ENCODE measurements at places on chromosomes 5 and 9.

GRCh38 chr9:33449715-33450114 lies 2.3 kb upstream of the AQP3 start:
- DNase-seq, result no peak

- DNase-seq, result no peak
Observed at GRCh38 chr5:150317048-150318003, 14.6 kb upstream of the ARSI start.

GRCh38 chr9:137293482-137294090 lies 8.5 kb downstream of the NRARP start:
- DNase-seq, result no peak

GRCh38 chr5:60382716-60383115 lies 317.2 kb downstream of the DEPDC1B start:
- no peak for DNase-seq

DNA sequence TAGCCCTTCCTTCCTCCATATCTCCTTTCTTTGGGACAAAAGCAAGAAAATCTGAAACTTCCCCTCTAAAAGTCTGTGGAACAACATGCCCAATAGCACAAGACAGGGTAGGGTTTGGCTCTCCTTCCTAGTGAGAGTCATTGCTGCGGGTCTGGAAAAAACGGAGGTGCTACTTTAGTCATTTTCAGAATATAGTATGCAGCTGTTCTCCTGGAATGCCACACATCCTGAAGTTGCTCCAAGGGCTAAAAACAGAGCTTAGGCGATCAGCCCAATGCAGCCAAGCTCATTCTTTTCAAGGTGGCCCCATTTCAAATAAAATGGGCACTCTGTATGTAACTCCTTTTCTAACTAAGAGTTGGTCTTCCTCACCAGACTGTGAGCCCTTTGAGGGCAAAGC lies 39.5 kb upstream of the MYOT start:
- no peak for DNase-seq

GRCh38 chr5:153756540-153756939 lies 266.1 kb downstream of the GRIA1 start:
- no peak for DNase-seq

- no peak for DNase-seq
Observed at GRCh38 chr5:81773574-81773973, 22.7 kb upstream of the SSBP2 start.

DNA sequence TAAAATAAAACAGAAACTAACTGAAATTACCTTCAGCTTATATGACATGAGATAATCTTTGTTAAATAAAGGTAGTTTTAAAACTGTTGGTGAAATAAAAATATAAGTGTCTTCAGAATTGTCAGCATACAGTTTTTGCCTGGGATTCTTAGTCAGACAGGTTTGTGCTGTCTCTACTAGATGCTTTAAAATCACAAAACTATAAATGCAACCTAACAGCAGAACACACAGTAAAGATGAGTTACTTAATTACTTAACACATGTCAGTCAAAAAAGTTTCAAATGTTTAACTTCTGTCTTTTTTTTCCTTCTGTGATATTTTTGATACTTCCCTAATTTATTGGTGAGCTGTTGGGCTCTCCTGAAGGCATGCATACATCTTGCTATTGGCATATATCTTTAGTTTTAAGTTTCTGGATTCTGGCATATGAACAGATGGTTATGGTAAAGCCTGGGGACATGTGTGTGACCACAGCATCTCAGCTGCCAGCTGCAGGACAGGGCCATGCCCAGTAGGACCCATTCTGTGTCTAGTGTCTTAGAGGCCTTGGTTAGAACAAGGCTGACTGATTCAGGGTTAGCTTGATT lies 231.1 kb upstream of the NUDT12 start:
- DNase-seq, result no peak

DNA sequence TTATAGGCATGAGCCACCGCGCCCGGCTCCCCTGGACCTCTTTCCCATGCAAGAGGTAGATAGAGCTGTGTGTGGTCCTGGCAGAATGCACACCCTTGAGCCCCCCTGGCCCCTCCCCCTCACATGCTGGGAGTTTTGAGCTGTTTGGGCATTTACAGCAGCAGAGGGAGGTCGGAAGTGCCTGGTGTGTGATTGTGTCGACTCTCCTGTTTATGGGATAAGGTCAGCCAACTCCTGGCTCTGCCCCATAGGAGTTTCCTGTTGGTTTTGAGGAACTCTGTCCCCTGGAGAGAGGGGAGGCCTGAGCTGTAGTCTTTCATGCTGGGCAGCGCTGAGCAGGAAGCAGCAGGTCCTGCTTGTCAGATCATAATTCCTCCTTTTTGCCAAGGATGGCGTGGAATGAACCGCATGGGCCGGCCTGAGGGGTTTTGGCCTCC lies 6.0 kb downstream of the LRRC8A start:
- DNase-seq, result no peak

GRCh38 chr9:27430750-27431535 lies 93.1 kb upstream of the IFNK start:
- no peak for DNase-seq

DNA sequence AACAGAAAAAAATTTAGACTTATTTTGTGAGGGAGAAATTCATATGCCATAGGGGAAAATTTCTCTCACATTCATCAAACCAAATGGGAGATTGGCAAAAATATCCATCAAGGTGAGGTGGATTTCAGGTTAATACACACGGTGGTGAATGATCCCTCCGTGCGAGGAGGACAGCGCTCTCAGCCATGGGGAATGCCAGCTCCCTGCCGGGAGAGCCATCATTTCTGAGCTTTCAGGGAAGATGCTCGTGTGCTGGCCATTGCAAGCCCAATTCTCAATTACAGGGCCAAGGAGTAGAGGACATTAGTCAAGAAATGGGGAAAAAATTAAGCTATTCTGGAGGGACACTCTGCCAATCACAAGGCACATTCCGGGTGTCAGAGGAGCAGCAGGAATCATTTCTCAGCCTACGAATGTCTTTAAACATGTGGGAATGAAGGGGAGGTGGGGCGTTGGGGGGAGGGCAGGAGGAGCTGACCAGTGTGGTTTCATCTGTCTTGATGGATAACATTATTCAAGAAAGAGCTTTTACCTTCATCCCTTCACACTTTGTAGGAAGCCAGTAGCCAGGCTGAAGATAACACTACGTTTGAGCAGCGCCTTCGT lies 165.5 kb downstream of the DAB2IP start:
- DNase-seq, result no peak

DNA sequence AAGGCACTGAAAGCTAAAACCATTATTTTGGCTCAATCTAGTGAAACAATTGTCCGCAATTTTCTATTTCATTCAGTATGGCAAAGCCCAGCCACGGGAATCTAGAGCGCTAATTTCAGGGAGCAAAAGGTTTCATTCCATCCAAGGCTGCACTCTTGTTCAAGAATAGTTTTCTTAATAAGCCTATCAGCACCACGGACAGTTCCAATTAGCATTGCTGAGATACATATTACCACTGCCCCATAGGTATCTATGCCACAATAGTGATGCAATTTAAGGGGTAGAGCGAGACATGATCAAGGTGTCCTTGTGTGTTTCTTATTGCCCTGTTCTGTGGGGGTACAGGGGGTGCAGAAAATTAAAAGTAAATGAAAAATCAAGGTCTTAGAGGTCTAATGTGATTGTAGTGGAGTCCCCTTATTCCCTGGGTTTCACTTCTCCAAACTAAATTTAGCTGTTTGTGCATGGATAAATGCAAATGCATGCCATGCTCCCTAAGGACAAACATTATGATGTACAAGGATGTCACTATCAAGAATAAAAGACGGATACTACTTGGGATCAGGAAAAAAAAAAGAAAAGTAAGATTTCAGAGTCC lies 45.5 kb downstream of the SPOCK1 start:
- DNase-seq, result no peak

Data from activated CD4-positive, alpha-beta T cell treated with anti-CD3 and anti-CD28 coated beads, Interleukin-2, amount 50 U/mL, for 48 hours (primary cell).